IPS DF 6.9 (cell line): ENCODE measurements at places on chromosomes 1 and 21.

DNA sequence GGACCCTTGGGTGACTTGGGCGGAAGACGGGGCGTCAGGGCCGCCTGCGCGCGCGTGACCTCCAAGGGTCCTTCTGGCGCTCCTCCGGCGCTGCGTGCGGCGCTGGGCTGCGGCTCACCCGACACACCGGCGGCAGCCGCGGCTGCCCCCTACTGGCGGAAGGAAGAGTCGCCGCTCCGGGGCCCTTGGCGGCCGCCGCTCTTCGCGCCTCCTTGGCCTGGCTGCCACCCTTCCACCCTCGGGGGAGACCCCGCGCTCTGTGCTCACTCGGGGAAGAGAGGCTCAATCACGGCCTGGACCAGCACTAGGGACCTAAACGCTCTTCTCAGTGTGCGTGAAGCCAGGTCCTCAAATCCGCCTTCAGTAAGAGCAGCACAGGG lies 89.7 kb downstream of the DMRTA2 start:
- no peak for DNase-seq

DNA sequence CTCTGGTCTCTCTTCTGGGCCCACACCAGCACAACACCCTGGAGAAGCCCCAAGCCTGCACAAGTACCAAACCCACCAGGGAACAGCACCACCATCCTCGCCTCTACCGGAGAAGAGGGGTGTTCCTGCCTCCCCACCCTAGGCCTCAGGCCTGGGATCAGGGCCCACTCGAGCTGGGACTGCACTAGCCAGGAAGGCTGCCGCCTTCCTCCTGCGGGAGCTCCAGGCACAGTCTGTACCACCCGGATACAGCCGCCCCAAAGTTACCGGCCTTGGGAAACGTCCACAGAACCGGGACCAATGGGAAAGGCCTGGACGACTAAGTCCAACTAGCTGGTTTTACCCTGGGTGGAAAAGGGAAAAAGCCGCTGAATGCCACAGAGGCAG lies 3.4 kb downstream of the TAL1 start:
- no peak for DNase-seq

GRCh38 chr1:161506336-161507223 lies 1.3 kb downstream of the FCGR2A start:
- no peak for DNase-seq

GRCh38 chr21:42781971-42782722 lies 97.2 kb downstream of the WDR4 start:
- no peak for DNase-seq

- no peak for DNase-seq
These were observed 100.0 kb upstream of the SLC44A3 start for GRCh38 chr1:94719926-94720793.
